Ureter (tissue), 1 donor: ENCODE measurements at places on chromosomes 5 and 9. TPM values are rescaled to one million over a fixed set of nuclear protein-coding genes. Genes with fewer than 3 reads are reported as not detected.

SMC5 gene
- total RNA-seq = 54.4 TPM

SPATA31C1 gene
- total RNA-seq = not detected

NOL8 gene
- 60.2 TPM for total RNA-seq

SGCD gene
- total RNA-seq = 2.8 TPM

KCNT1 gene
- total RNA-seq = 0.83 TPM
